Activated T-cell treated with anti-CD3 and anti-CD28 coated beads for 1 hour (primary cell): ENCODE measurements at places on chromosomes 1 and 21.

DNA sequence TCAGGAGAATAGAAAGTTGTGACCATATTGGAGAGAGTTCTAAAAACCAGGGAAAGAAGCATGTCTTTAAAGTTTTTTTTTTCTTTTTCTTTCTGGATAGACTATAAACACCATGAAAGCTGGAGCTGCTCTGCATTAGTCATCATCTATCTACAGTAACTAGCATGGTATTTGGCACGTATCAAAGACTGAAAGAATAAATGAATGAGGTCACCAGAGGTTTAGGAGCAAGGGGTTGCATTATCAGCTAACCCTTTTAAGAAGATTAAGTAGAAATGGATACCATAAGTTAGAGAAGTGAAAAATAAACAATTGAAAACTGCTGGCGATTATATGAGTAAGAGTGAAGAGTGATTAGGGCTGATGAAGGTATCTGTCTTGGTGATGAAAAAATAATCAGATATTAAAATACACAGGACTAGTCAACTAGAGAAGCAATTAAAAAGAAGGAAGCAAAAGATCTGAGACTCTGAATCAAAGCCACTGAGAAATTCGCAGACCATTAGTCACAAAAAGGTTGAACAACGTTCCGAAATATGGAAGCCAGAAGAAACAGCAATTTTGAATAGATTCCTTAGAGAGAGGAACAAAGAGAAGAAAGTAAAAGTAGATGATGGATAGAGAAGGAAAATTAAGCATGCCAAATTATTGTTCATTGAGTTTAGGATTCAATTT, 536.4 kb downstream of the DPYD start:
- no peak for DNase-seq

DNA sequence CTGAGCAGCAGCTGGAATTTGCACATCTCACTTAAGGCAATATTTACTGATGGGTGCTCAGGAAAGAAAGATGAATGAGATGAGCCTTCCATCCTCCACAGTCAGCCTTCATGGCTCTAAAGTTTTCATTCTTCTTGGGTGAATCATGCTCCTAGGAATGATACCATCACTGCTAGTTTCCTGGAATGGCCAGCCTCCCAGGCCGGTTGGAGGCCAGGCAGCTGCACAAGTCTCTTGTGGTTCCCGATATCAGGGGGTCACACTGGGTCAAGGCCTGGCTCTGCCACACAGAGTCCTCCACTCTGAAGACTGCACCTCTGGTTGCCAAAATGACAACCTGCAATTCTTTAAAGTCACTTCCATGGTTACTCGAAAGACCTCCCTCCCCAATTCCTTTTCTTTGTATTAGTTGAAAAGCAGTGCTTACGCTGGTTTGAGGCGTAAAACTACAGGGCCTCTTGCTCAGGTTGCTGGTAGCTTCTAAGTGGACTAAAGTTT, 46.2 kb upstream of the PALMD start:
- DNase-seq = no peak

DNA sequence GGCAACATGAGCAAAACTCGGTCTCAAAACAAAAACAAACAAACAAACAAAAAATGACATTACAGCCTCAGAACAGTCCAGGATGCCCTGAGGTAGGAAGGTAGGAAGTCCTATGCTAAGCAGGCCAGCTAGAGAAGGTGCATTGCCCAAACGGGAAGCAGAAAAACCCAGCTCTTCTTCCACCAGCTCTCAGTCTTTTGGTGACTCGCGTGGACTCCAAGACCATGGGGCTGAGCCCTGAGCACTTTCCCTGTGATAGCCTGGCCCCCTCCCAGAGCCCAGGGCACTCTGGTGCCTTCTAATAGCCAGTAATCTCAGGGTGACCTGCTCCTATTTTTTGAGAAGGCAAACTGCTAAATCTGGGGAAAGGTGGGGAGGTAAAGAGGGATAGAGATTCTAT, 16.1 kb downstream of the PHLDA3 start:
- no peak for DNase-seq

GRCh38 chr21:45355573-45355972, 49.4 kb upstream of the COL18A1 start:
- DNase-seq = no peak

DNA sequence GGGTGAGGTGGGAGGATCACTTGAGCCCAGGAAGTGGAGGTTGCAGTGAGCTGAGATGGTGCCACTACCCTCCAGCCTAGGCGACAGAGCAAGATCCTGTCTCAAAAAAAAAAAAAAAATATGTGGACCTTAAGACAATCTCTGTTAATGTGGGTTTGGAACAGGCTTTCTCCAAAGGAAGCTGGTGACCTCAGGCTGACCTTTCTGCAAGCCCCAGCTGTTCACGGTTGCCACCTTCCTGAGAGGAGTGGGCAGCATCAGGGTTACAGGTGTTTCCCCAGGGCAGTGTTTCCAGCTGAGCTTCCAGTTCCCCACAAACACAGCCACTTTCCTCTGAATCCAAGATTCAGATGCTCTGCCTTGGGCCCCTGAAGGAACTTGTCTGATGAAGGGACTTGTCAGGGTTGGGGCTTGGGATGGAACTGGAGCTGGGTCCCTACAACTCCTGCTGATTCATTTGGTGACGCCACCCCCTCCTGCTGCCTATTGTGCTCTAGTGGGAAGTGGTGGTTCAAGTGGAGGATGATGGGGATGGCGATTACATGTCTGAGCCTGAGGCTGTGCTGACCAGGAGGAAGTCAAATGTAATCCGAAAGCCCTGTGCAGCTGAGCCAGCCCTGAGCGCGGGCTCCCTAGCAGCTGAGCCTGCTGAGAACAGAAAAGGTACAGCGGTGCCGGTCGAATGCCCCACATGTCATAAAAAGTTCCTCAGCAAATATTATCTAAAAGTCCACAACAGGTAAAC, 1.9 kb downstream of the ZBTB48 start:
- no peak for DNase-seq

GRCh38 chr1:20403423-20404145, 82.4 kb downstream of the CAMK2N1 start:
- DNase-seq = no peak

DNA sequence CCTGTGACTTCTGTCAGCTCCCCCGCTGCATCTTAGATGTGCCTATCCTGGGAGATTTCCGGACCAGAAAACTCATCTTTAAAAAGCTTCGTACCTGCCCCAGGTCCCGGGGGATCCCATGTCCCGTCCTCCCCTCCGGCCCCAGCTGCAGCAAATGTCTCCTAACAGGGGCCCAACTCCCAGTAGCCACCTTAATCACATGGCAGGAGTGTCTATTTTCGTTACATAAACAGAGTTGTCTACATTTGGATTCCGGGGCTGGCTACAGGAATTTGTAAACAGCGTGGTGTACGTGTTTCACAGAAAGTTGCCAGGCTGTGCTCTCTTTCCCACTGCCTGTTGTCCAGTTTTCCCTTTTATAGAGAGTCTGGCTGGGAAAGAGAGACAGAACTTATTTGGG, 17.9 kb upstream of the KCNE2 start:
- no peak for DNase-seq

GRCh38 chr1:147505568-147505967, 35.7 kb upstream of the BCL9 start:
- no peak for DNase-seq

DNA sequence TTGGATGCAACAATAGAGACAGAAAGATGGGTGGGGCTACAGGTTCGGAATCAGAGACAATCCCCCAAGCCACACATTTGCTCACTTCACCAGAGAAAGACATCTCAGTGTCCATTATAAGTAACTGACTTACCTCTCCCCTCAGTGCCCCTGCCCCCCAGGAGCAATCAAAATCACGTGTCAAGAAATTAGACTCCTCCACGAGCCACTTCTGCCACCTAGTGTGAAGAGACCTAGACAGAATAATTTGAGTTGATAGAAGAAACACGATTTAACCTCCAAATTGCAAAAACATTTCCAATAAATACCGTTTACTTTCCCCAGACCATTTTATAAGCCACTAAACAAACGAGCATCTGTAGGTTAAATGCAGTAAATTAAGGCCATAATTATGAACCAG, 123.2 kb downstream of the SLC30A10 start:
- DNase-seq = no peak

GRCh38 chr21:39161064-39161463, 22.2 kb downstream of the PSMG1 start:
- no peak for DNase-seq

DNA sequence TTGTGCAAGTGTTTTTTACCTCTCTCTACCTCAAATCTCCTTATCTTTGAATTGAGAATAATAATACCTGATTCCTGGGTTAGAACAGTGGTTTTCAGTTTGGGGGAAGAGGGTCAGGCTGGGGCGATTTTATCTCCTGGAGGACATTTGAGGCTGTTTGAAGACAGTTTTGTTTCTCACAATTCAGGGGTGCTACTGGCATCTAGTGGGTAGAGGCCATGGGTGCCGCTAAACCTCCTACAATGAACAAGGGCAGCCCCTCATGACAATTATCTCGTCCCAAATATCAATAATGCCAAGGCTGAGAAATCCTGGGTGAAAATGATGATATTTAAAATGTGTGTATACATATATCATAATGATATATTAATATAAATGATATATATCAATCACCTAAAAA, 139.1 kb upstream of the USH2A start:
- no peak for DNase-seq
